Activated T-cell treated with anti-CD3 and anti-CD28 coated beads for 48 hours (primary cell): ENCODE measurements at places on chromosomes 7 and 10.

- DNase-seq, result no peak
Observed at GRCh38 chr10:79367426-79368189, 20.3 kb downstream of the PPIF start.

- no peak for DNase-seq
Observed at GRCh38 chr7:55140221-55140940, 121.6 kb downstream of the EGFR start.

DNA sequence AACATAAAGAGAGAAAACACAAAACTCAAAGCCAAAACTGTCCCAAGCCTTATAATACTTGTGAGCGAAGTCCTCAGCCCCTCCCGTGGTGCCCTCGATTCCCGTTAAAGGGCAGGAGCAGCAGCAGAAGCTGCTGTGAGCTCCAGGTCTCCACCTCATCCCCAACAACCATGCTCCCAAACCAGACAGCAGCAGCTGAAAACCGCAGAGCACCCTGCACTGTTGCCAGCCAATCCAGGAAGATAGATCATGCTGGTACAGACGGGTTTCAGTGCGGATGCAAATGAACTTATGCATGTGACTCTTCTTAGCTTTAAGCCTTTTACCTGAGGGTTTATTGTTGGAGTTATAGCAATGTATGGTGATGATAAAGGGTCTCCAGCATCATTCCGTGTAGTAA, 97.9 kb downstream of the DNAJB6 start:
- no peak for DNase-seq

- no peak for DNase-seq
Observed at GRCh38 chr10:77890097-77890496, 36.5 kb downstream of the DLG5 start.

DNA sequence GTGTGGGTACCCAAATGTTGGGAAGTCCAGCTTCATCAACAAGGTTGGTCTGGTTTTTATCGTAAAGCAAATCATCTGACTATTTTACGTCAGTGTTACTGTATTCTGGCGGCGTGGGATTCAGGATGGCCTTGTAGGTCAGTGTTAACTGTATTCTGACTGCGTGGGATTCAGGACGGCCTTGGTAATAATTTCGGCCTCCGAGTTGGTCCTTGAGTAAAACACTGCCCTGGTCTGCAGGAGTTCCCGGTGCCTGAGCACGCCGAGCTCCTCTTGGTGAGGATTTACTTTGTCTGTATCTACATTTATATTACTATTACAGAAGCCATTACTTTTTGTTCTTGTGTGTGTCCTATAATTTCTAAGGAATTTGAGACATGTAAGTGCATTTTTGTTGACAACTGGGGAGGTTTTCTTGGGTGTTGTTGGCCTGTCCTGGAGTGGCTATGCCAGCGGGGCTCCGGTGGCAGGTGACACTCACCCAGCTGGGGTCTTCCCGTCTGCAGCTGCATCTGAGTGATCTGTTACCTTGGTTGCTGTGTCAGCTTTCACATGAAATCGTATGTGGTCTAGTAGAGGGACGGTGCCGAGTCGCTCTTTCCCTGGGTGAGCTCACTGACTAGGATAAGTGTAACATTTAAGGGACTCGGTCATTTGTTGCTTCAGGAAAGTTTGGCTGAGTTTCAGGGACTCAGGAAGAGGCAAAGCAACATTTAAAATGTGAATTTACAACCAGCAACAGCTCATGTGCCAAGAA, 9.2 kb downstream of the GTPBP4 start:
- DNase-seq, result no peak

- no peak for DNase-seq
Observed at GRCh38 chr7:95684037-95684436, 87.7 kb upstream of the PDK4 start.

DNA sequence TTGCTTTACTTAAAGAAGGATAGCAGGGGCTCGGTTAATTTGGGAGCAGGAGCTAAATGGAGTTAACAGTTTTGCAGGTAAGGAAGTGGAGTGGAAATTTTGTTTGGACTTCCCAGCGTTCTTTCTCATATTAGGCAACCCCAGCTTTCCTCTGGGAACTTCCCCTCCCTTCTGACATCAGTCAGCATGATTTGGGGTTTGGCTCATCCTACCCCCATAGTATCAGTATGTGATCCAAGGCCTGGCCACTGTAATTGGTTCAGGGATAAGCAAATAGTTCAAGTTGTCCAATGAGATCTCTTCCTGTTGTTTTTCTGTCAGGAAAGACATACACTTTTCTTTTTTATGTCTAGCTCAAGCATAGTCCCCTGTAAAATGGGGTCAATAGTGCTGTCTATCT, 125.6 kb upstream of the CDK6 start:
- DNase-seq, result no peak

DNA sequence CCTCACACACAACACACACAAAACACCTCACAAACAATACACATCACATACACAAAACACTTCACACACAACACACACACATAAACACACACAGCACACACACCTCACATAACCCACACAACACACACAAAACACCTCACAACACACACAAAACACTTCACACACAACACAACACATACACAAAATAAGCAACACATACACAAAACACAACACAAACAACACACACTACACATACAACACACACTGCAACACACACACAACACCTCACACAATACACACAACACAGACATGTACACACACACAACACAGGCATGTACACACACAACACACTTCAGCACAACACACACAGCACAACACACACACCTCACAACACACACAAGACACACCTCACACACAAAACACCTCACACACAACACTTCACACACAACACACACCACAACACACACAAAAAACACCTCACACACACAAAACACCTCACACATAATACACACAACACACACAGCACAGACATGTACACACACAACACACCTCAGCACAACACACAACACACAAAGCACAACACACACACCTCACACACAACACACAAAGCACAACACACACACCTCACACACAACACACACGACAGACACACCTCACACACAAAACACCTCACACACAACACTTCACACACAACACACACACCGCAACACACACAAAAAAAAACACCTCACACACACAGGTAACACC, 107.5 kb downstream of the TNS3 start:
- DNase-seq, result no peak

GRCh38 chr10:101922846-101923245, 79.2 kb upstream of the KCNIP2 start:
- no peak for DNase-seq

GRCh38 chr7:131536361-131536849, 20.0 kb downstream of the PODXL start:
- DNase-seq, result no peak

DNA sequence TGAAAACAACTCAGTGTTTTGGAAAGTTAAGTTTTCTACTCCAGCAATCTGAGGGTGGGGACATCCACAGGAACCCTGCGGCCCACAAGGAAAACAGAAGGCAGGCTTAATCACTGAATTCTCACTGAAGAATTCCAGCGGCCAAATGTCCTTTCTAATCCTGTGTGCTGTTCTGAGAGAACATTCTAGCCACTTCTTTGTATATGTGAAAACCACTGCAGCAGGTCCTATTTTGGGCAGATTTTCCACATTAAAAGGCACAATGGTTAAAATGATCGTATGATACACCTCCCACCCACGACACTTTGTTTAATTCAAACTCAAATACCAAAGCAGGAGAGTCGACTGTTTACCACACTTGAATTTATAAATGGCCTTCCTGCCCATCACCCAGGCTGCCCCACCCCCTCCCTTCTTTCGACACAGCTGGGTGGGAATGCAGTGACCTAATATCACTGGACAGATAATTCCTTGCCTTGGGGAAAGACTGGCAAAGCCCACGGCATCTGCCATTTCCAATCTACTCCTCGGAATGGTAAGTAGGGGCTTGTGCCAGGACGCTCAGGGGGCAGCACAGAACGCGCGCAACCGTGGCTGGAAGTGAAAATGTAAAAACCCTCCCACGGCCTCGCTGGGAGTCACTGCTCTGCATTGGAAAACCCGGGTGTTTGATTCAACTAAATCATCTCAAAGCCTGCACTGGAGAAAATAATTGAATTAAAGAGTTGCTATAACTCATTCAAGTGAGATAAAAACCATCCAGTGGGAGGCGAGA, 67.0 kb downstream of the CTBP2 start:
- no peak for DNase-seq

- DNase-seq, result no peak
Observed at GRCh38 chr10:117360994-117361667, 14.1 kb downstream of the PDZD8 start.

DNA sequence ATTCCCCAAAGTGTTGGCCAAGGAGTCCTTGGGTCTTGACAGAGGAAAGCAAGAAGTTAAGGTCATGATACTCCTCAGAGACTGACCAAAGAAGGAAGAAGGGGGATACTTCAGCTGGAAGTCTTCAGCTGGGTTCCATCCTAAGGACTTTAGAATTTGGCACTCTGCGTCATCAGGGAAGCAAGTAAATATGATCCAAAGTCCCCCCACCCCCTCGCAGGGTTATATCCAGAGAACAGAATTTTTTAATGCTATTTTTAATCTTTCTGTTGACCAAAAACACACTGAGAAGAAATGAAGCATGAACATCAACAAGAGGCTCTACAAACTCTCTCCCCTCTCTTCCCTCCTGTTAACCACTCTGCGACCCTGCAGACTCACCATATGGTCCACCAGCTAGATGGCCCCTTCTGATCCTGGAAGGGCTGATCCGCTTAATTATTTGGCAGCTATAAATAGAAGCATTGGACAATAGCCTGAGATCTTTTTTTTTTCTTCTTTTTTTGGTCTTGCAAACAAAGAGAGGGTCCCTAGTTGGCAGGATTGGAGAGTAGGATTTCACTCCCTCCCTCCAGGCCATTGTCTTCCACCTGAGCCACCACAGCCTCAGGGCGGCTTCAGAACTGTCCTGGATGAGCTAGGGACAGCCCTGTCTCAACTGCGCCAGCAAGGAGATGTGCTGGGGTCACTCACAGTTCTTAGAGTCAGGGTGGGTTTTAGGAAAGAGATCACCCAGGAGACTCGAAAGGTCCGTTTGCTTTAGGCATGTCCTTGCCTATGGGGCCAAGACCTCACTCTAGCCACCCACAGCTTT, 196.0 kb downstream of the KCNMA1 start:
- DNase-seq, result no peak

- no peak for DNase-seq
Observed at GRCh38 chr7:125061776-125062397, 132.3 kb upstream of the POT1 start.

- DNase-seq, result no peak
Observed at GRCh38 chr7:146635205-146636032, 518.8 kb downstream of the CNTNAP2 start.

DNA sequence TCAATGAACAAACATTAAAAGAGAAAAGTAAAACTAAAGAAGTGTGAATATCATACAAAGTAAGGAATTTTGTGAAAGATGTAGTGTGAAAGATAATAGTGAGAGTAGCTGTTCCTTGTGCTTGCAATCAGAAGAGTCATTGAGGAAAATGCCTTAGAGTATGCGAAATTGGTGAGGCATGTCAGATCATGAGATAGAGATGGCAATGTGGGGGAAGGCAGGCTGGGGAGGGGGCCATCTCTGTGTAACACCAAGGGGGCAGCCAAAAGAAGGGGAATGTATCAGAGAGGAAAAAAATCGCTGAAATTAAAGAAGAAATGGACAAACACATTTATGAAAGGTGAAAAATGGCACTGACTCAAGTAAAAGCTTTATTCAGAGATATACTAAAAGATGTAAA, 19.6 kb upstream of the PRKAR2B start:
- no peak for DNase-seq

GRCh38 chr7:9504678-9505077, 1071.3 kb downstream of the NXPH1 start:
- no peak for DNase-seq

DNA sequence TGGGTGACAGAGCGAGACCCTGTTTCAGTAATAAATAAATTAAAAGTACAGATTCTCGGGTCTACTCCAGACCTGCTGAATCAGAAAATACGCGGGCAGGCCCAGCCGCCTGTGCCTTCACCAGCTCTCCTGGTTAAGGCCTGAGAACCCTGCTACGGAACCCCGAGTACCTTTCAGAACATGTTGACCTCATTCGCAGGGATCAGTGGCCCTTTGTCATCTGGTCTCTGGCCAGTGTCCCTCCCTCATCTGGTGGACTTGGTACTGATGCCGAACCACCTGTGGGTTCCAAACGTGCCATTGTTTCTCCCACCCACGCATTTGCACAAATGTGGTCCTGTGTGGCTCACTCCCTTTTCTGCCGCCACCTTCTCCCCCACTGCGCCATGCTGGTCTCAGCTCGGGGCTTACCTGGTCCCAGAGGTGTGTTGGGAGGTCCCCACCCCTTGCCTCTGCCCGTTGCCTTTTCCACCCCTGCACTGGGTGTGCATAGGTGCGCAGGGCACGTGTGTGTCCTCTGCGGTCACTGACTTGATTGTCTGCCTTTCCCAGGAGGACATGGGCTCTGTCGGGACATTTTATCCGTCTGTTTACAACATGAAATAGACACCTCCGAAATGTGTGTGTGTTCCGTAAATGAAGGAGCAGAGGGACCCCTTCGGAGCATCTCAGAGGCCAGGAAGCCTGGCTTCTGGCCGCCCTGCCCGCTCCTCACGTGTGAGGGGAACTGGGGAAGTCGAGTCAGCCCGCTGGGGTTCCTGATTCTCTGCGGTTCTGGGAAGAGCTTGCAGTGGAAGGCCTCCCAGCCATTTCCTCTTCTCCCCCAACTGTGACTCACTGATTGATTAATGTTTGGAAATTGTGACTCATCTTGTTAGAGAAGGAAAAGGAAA, 135.2 kb downstream of the CUX1 start:
- no peak for DNase-seq

GRCh38 chr7:37656913-37657530, 26.5 kb upstream of the GPR141 start:
- no peak for DNase-seq
